Skeletal muscle tissue (tissue), 5 donors: ENCODE measurements at places on chromosomes 4 and X. TPM values are rescaled to one million over a fixed set of nuclear protein-coding genes. Genes with fewer than 3 reads are reported as not detected.

The NWD2 gene
- total RNA-seq = not detected

The CD40LG gene
- total RNA-seq = not detected

The EDNRA gene
- total RNA-seq = 41.8 TPM

The NLGN3 gene
- total RNA-seq = 1.0 TPM

The CCNQ gene
- 13.0 TPM for total RNA-seq

The F8A3 gene
- total RNA-seq = not detected

The KCNE5 gene
- total RNA-seq = 20.4 TPM

The C4orf51 gene
- not detected for total RNA-seq

The PRDM8 gene
- 1.6 TPM for total RNA-seq

The RAB39B gene
- under 0.01 TPM for total RNA-seq

The PDCL2 gene
- total RNA-seq = not detected

The PAGE2 gene
- total RNA-seq = not detected

The WDR1 gene
- 96.0 TPM for total RNA-seq

The TLR8 gene
- 1.0 TPM for total RNA-seq
